ENCODE measurements at places on chromosomes 12 and 14. TPM values are rescaled to one million over a fixed set of nuclear protein-coding genes. Genes with fewer than 3 reads are reported as not detected.

Gene OASL
- 3.1 TPM for polyA plus RNA-seq

Gene MYO1A
- polyA plus RNA-seq: 0.05 TPM

Gene TEAD4
- polyA plus RNA-seq: 13.2 TPM

Gene KCNJ8
- polyA plus RNA-seq: 4.6 TPM

Gene NT5DC3
- polyA plus RNA-seq: 3.6 TPM

Gene KRT72
- polyA plus RNA-seq: 1.6 TPM

Gene CCDC38
- polyA plus RNA-seq: not detected

Gene RPGRIP1
- polyA plus RNA-seq: not detected

Gene FKBP4
- polyA plus RNA-seq: 18.2 TPM

Gene LBHD2
- not detected for polyA plus RNA-seq

Gene POTEM
- not detected for polyA plus RNA-seq

Gene SELPLG
- 0.87 TPM for polyA plus RNA-seq

Gene PTGER2
- 0.82 TPM for polyA plus RNA-seq

Gene RPS6KL1
- polyA plus RNA-seq: 3.3 TPM

Gene TULP3
- 10.5 TPM for polyA plus RNA-seq

Gene SGPP1
- 10.5 TPM for polyA plus RNA-seq

Gene PNP
- polyA plus RNA-seq: 21.9 TPM

Gene ANG
- polyA plus RNA-seq: 30.3 TPM

Gene GLT8D2
- polyA plus RNA-seq: 30.7 TPM

Gene SETD3
- polyA plus RNA-seq: 41.0 TPM

Gene KCNK13
- polyA plus RNA-seq: 0.26 TPM

Gene HAL
- not detected for polyA plus RNA-seq

Gene GARIN6
- polyA plus RNA-seq: not detected

Gene GOLT1B
- polyA plus RNA-seq: 24.4 TPM

Gene HCAR3
- polyA plus RNA-seq: not detected

Gene GRIP1
- polyA plus RNA-seq: 0.38 TPM

Gene KLRC3
- not detected for polyA plus RNA-seq

Gene DBX2
- polyA plus RNA-seq: not detected

Gene EEA1
- polyA plus RNA-seq: 5.7 TPM

Gene RAB15
- polyA plus RNA-seq: 4.1 TPM
